NCI-H187 (cell line): ENCODE measurements at places on chromosomes 4 and X.

DNA sequence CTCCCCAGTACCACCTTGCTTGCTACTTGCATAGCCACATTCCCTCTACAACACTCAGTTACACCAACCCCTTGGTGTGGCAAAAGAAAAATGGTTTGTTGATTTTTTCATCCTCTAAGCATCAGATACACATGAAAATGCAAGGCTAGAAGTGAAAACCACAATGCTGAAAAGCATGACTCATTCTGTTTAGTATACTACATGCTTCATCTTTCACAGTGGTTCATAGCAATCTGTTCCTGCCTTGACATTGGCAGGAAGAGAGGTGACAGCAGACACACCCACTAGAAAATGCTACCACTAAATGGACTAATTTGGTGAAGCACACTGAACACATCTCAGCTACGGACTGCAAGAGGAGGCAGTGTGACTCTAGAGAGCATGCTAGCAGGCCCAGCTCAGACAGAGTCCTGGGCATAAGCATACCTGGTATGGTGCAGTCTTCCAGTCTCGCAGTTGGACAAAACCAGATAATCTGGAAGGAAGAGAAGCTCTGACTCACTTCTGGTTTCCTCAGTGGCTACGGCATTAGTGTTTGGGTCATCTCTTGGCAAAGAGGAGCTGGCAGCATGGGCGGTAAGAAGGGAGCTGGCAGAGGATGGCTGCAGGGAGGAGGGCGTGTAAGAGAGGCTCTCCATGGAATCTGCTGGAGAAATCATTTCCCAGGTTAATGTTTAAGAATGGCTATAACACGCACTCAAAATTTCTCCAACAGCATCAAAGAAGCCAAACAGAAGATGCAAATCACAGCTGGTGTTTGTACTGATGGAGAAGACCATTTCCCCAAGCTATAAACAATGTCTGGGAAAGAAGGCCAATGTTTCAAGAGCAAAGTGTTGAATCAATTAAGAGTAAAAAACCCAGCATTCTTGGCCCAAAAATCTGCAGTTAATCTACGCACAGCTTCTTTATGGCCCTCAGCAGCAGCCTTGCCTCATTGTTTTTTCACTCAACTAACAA lies 37.8 kb downstream of the GAB3 start:
- DNase-seq: no peak

- no peak for DNase-seq
Observed at GRCh38 chrX:124269881-124270280, 62.6 kb upstream of the TEX13D start.

DNA sequence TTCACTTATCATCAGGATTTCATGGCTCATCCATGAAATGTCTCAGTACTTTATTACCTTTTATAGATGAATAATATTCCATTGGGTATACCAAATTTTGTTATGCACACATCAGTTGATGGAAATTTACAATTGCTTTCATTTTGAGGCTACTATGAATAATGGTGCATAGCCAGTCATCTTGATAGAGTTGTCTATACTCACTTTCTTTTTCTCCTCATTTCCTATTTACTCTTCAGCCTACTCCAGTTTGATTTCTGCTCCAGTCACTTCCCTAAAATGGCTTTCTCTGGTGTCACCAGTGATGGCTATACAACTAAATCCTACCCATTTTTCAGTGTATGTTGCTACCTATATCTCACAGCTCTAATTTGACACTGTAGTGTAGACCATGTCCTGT lies 743.5 kb upstream of the MAGEB2 start:
- no peak for DNase-seq

DNA sequence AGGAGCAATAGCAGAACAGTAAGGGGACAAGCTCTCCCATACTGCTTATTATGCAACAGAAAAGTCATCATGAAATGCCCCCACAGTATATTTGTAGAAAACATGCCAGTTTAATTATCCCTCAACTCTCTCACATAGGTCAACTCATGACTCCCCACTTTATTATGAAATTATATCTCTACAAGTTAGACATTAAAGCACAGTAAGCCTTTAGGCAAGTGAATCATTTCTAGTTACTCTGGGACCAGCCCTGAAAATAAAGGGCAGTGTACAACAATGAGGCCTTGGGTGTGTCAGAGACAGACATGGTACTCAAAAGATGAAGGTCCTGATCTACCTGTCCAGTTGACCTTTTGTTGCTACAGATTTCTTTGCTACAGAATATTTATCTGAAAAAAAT lies 191.9 kb downstream of the FBXW7 start:
- no peak for DNase-seq

GRCh38 chr4:7672601-7673000 lies 237.9 kb upstream of the PSAPL1 start:
- no peak for DNase-seq

GRCh38 chrX:130626521-130626920 lies 224.7 kb downstream of the RBMX2 start:
- no peak for DNase-seq

DNA sequence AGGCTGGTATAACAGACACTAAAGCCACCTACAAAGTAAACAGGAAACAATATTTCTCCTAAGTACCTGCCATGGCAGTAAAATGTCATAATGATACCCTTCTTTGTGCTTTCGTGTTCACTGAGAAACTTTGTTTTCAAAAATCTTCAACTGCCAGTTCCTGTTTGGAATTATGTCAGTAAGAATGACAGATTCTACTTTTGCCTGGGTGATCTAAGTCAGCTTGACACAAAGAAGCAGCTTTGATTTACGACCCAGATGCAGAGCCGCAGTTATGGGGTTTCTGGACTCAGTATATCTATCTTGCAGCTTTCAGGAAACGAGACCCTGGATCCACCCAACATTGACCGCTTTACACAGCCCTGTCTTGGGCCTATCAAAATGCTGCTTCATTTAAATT lies 71.2 kb downstream of the SNX25 start:
- no peak for DNase-seq

GRCh38 chr4:48958582-48958981 lies 27.5 kb upstream of the CWH43 start:
- no peak for DNase-seq

- no peak for DNase-seq
Observed at GRCh38 chrX:42934020-42934726, 156.2 kb upstream of the PPP1R2C start.

- DNase-seq: no peak
Observed at GRCh38 chrX:24167719-24168472, 18.4 kb downstream of the ZFX start.

GRCh38 chr4:76067652-76068286 lies 6.7 kb upstream of the ART3 start:
- peak; percentile 19 for DNase-seq

- no peak for DNase-seq
Observed at GRCh38 chr4:141759796-141760425, 123.5 kb downstream of the IL15 start.

- no peak for DNase-seq
Observed at GRCh38 chr4:113232194-113232593, 182.7 kb downstream of the ANK2 start.

- no peak for DNase-seq
Observed at GRCh38 chr4:22556495-22556894, 40.6 kb upstream of the ADGRA3 start.

- DNase-seq: no peak
Observed at GRCh38 chr4:1969928-1970723, 38.6 kb downstream of the NELFA start.

GRCh38 chrX:69503782-69504625 lies at the start of gene NALF2:
NALF2 (plus strand) TSS chrX:69504326; CDS start chrX:69505283, 957 bp downstream.
- no peak for DNase-seq

GRCh38 chr4:79250887-79251286 lies 75.0 kb downstream of the NAA11 start:
- DNase-seq: no peak

DNA sequence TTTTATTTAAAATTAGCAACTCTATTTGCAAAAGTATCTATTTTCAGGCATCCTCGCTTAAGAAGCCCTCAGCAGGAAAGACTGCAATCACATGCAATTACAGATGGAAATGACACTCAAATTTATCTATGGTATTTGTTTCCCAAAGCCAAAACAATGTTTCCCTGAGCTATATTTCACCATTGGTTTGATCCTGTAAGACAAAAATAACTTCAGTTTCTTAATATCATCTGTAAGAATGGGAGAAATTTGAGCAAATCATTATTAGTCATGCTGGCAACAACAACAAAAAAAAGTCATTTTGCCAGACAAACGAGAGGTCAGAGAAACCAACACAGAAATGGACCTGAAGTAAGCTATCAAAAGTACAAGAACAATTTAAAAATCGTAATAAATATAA lies 204.1 kb downstream of the NR3C2 start:
- DNase-seq: no peak

GRCh38 chrX:44915361-44915868 lies 42.4 kb downstream of the KDM6A start:
- no peak for DNase-seq

- DNase-seq: peak; percentile 38
Observed at GRCh38 chr4:82430964-82431745, 765 bp downstream of the ENOPH1 start.

DNA sequence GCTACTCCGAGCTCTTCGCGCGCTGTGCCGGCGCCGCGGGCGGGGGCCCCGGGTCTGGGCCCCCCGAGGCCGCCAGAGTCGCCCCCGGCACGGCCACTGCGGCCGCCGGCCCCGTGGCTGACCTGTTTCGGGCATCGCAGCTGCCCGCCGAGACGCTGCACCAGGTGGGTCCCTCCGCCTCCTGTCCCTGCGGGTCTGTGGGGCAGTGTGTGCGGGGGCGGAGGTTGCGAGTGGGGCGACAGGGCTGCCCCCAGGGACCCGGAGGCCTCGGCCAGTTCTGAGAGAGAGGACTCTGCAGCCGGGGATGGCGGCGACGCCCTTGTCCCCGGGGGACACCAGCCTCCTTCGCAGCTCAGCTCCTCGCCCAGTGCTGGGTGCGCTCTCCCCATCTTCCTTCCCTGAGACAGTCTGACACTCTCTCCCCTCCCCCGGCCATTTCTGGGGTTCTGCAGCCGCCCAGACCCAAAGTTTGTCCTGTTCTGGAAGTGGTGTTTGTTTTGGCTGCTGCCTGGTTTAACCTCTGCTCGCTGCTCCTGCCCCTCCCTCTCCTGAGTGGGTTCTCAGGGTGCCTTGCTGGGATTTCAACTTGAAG lies 609 bp downstream of the REPS2 start:
- DNase-seq: no peak

- no peak for DNase-seq
Observed at GRCh38 chr4:147284935-147285334, 196.0 kb upstream of the EDNRA start.

GRCh38 chrX:134935276-134935675 lies 55.5 kb upstream of the SMIM10 start:
- no peak for DNase-seq

DNA sequence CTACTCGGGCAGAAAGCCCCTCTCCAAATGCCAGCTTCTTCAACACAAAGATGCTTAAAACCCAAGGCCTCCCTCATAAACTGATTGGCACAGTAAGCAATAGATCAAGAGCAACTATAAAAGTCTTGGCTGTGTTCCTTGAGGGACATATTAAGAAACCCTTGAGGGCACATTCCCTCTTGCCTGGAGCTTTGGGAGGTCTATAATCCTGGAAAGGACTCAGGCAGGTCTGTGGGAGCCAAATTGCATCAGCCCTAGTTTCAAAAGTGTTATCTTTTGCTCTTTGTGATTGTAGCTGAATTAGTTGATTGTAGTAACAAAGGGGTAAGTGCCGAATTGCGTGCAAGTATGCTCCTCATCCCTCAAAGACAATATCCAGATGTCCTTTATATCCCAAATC lies 18.6 kb upstream of the SETD7 start:
- DNase-seq: no peak

DNA sequence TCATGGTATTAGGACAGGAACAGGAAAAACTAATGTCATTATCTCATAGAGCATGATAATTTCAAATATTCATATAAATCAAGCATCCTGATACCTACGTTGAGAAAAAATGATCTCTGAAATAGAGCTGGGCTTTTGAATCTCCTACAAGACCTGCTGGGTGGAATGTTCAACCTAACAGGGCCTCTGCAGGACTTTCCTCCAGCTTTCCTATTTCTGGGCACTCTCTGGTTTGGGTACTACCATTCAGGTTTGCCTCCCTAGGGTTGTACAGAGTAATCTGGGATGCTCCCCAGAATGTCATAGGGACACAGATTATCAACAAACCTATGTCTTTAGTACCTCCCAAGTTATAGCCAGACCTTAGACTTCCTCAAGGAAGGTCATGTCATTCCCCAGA lies 108.9 kb downstream of the CDS1 start:
- no peak for DNase-seq

- no peak for DNase-seq
Observed at GRCh38 chrX:125622899-125623298, 303.2 kb downstream of the TEX13C start.

DNA sequence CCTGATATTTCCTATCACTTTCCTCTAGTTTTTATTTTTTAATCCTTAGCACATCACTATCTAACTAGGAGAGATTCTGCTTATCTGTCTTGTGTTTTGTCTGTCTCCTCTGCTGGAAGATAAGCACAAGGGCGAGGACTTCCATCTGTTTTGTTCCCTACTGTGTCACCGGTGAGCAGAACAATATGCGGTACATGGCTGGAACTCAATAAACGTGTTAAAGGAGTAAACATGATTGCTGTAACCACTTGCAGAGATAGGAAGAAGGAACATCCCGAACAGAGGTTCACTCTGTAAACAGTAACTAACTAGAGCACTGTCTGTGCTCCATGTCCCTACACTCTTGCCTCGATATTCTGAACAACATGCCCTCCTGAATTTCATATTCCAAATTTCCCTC lies 5.2 kb downstream of the HS3ST1 start:
- DNase-seq: no peak

DNA sequence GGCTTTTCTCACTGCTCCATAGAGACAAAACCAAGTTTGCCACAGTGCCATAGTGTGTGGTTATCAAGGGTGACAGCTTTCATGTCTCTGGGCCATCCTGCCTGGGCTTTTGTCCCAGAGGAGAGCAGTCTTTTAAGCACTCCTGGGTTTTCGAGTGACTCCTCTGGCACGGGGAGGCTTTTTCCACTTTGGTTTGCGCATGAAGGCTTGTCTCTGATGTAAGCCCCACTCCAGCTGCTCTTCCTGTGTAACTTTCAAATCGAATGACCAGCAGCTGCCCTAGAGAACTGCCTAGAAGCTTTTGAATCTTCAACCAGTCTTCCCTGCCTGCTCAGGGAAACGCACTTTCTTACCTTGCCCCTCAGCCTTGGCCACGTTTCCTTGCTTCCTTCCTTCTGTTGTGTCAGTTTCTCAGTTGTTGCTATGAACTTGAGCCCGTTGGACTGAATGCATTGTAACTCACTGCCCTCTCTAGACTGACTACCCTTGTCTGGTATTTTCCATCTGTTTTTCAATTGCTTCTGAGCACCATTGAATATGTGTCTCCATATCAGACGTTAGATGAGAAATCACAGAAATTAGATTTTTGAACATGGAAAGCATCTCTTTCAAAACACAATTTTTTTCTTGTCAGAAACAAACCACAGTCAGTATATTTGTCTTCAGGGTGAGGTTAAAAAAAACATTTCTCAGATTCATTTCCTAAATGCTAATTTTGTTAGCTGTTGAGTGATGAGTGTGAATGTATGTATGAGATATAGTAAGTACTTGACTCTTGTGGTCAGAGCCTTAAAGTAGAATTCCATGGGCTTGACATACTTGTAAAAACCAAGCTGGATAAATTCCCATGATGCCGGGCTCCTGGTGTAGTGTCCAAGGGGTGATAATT lies 45.3 kb downstream of the SLC9A6 start:
- DNase-seq: no peak
